Activated CD4-positive, alpha-beta T cell treated with anti-CD3 and anti-CD28 coated beads for 24 hours (primary cell): ENCODE measurements at places on chromosomes 13 and 19.

GRCh38 chr13:41145136-41145908 lies 12.7 kb upstream of the KBTBD6 start:
- no peak for DNase-seq

GRCh38 chr13:51794964-51795363 lies 9.0 kb downstream of the DHRS12 start:
- no peak for DNase-seq

- no peak for DNase-seq
Measured at GRCh38 chr13:76214001-76214400, 577.9 kb downstream of the LMO7 start.

DNA sequence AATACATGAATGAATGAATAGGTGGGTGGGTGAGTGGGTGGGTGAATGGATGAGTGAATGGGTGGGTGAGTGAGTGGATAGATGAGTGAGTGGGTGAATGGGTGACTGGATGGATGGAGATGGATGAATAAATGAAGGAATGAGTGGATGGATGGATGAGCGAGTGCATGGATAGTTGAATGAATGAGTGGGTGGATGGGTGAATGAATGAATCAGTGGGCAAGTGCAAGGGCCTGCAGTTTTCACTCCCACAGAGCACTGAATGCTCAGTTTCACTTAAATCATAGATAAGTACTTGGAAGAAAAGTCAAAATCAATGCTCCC lies 12.4 kb downstream of the GAS6 start:
- DNase-seq, result no peak

- DNase-seq, result no peak
Measured at GRCh38 chr13:68940049-68940448, 1167.6 kb upstream of the ATXN8OS start.

- no peak for DNase-seq
Measured at GRCh38 chr19:38158730-38159129, 65.3 kb downstream of the DPF1 start.

DNA sequence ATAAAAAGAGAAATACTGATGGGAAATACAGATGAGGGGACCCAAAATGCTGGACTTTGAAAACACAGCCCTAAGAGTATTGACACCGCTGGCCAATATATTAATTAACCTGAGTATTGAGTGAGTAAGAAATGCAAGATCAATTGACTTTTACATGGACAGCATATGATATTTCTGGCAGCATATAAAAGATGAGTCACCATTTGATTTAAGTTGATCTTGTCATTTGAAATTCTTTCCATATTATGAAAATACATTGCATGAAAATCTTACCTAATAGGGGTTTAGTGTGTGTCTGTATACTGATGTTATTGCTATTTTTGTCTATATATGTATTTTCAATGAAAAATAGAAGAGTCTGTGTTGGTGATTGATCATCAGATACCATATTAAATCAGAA lies 619.6 kb downstream of the KCTD12 start:
- DNase-seq, result no peak

DNA sequence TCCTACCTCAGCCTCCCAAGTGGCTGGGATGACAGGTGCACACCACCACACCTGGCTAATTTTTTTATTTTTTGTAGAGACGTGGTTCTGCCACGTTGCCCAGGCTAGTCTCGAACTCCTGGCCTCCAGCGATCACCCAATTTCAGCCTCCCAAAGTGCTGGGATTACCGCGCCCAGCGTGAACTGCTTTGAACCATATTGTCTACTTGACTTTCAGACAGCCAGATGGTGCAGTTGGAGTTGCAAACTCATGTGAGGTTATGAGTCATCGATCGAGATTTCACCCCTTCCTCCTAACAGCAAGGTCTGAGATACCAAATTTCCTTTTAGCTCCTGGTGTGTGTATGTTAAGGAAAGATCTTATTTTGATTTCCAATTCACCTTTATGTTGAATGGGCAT lies 2.7 kb downstream of the SLC27A1 start:
- DNase-seq, result no peak

GRCh38 chr13:52879950-52880741 lies 31.7 kb upstream of the PCDH8 start:
- DNase-seq, result no peak

GRCh38 chr19:33194532-33194885 lies 379 bp downstream of the LRP3 start:
- DNase-seq, result peak; percentile 9

DNA sequence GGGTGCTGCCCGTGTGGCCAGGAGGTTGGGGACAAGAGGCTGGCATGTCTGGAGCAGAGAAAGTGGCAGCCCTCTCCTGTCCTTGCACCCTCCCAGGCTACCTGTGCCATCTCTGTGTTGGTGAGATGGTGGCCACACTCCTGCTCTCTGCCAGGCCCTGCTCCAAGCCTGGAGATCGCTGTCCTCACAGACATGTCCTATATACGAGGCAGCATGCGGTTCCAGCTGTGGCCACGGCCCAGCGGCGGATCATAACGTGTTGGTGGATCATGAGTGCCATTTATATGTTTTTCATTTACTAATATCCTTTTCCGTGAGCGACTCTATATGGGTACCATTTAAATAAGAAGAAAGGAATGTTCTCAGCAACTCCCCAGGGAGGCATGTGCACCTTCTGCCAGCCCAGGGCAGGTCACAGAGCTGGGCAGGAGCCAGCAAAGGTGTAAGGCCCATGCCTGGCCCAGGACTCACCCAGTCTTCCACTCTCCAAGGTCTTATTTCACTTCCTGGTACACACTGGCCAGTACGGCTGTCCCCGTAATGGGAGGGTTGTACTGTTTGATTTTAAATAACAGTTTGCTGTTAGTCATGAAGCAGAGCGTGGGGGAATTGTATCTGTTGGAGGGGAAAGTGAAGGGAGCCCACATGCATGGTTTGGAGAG lies 47.2 kb upstream of the LDLR start:
- DNase-seq, result no peak

DNA sequence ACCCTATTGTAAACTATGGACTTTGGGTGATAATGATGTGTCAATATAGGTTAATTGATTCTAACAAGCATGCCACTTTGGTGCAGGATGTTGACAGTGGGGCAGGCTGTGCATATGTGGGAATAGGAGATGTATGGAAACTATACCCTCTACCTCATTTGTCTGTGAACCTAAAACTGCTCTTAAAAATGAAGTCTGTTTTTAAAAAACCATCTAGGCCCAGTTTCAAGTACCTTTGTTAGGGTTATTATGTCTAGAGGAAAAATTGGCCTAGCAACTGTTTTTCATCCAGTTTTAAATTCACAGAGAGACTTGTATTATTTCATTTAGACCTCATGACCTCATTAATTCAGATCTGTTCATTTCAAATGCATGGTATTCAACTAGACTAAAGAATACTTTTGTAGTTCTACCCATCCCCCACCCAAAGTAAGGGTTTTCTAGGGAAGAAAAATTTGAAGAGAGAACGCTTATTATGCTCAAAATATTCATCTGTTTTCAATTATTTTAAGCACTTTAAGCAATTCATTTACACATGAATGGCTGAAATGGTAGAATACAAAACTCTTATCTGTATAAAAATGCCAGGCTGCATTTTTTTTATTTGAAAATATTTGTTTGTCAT lies 1781.9 kb upstream of the MIR17HG start:
- DNase-seq, result no peak

DNA sequence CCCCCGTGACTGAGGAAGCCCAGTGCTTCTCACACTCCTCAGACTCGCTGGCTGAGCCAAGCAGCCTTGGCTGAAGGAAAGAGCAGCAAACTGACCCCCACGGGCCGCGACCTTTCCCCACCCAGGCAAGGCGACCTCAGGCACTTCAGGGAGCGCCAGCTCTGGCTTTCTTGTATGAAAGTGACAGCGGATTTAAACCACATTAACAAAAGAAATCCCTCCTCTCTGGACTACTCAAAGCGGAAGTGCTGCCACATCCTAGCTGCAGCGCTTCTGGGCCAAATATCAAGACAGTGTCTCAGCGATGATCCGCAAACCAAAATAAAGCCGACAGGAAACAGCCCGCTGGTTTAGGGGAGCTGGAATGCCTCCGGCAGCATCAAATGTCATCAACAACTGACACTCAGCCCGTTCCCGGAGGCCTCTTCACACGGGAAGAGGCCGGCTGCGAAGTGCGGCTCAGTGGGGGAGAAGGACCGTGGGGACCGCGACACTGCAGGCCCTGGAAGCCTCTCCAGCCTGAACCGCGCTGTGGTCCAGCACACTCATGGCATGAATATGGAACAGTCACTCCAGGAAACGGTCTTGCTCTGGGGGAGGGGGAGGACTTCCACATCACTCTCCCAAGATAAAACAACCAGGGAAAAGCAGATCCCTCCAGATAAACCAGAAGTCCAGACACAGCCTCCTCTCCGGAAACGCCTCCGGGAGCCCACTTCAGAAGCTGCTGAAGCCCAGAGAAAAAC lies 1.4 kb downstream of the RASA3 start:
- no peak for DNase-seq

- DNase-seq, result no peak
Measured at GRCh38 chr13:76656500-76656899, 229.7 kb downstream of the KCTD12 start.
